ENCODE measurements at places on chromosomes 7 and 10.

DNA sequence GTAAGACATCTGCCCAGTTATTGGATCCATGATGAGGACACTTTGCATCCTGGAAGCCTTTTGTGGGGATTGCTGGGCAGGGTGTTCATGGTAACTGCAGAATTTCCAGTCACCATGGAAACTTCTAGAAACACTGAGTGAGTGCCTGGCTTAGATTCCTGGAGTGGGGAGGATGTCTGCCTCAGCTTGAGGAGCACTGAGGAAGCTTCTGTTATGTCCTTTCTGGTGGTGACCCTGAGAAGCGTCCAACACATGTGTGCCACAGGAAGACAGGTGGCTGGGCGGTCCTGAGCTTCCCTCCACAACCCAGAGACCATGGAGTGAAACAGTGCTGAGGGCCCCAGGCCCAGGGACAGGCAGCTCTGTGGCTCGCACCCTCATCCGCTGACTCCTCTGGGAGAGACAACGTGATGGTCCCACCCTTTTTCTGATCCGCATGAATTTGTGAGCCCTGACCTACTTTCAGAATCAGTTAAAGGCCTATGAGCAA, 191.8 kb upstream of the CXCL12 start:
- no peak for DNase-seq

GRCh38 chr7:16645593-16646471, at the start of the genes ANKMY2 and BZW2:
TSS of gene ANKMY2 (minus strand) at chr7:16645754. CDS start at chr7:16645573, 181 bp downstream.
TSS of gene BZW2 (plus strand) at chr7:16646181. CDS start at chr7:16665444, 19,263 bp downstream.
- DNase-seq, result peak; percentile 88

- no peak for DNase-seq
Observed at GRCh38 chr10:97074256-97075145, 111.3 kb downstream of the SLIT1 start.

GRCh38 chr7:140635345-140635744, 5.3 kb downstream of the DENND2A start:
- no peak for DNase-seq

DNA sequence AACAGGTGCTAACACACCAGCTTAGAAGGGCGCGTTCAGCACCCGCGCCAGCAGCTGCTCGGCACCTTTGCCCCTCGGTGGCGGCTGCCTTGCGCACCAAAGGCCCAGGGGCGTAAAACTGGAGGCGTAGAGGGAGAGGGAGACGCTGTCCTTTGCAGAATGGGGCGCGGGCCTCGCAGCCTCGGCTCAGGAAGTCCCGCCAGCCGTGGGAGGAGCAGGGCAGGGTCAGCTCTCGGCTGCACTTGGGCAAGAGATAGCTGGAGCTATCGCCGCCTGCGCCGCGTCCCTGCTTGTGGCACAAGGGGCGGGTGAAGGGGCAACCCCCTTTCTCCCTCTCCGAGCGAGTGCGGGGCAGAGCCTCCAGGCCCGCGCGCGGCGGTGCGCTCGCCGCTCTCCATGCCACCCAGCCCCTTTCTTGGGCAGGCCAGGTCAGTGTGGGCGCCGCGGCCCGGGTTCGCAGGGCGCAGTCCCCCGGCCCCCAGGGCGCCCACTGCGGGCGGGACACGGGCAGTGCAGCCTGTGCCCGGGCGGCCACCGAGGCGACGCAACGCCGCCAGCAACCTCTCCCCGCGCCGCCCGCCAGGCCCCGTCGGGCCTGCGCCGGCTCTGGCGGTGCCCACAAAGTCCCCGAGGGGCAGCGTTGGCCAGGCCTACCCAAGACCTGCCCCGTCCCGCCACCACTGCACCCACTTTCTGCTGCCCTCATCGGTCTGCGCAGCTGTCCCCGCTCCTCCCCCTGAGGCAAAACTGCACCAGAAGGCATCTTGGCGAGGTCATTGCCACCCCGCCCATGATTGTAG, 4.1 kb downstream of the NEUROD6 start:
- no peak for DNase-seq

- DNase-seq, result no peak
Observed at GRCh38 chr7:130444751-130445407, 4.1 kb upstream of the CEP41 start.

- no peak for DNase-seq
Observed at GRCh38 chr10:132905661-132906060, 36.7 kb downstream of the CFAP46 start.

- no peak for DNase-seq
Observed at GRCh38 chr10:6486309-6486708, 93.8 kb downstream of the PRKCQ start.

GRCh38 chr10:44651834-44652233, 259.3 kb upstream of the TMEM72 start:
- no peak for DNase-seq

Measured in NCI-H510A treated with DMSO at 0.1 percent for 48 hours (cell line).